ENCODE measurements at places on chromosomes 11 and 22.
A peak's percentile ranks its signal among the peaks of the same experiment; 100 is the strongest.

GRCh38 chr11:65576232-65576866, 496 bp downstream of the EHBP1L1 start:
- DNase-seq, result peak; percentile 27

DNA sequence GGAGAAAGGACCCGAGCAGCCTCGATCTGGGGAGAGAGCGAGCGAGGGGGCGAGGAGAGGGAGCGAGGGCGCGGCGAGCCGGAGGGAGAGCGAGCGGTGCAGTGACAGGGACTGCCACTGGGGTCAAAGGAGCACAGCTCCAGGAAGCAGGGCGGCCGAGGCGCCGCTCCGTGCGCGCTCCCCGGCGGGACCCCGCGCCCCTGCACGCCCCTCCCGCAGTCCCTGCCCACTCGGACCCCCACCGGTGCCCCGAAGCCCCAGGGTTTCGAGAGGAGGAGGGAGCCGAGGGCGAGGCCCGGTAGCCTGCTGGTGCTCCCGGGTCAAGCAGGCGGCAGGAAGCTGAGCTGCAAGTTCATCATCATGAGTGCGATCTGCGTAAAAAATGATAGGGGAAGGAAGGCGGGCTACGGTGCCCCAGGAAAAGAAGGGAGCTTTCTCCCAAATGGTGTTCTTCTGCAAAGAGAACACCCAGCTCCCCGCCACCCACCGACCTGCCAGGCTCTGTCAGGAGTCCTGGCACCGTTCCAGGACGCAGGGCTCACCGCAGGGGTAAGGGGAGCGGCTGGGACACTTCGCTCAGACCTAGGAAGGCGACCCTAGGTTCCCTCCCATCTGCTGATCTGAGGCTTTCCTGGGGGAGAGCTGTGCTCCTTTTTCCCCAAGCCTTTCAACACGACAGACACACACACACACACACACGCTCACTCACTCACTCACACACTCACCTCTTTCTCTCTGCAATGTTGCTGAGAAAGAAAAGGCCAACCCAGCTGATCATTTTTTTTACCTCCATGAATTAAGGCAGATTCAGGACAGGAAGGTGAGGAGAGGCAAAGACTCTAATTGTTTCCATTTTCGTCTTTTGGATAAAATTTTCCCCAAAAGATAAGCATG, at the start of gene MPPED2:
MPPED2 (minus strand) TSS at position 103 of the 894 bp plus-strand sequence. CDS start 5,980 bp downstream, outside the sequence.
- DNase-seq, result peak; percentile 30

DNA sequence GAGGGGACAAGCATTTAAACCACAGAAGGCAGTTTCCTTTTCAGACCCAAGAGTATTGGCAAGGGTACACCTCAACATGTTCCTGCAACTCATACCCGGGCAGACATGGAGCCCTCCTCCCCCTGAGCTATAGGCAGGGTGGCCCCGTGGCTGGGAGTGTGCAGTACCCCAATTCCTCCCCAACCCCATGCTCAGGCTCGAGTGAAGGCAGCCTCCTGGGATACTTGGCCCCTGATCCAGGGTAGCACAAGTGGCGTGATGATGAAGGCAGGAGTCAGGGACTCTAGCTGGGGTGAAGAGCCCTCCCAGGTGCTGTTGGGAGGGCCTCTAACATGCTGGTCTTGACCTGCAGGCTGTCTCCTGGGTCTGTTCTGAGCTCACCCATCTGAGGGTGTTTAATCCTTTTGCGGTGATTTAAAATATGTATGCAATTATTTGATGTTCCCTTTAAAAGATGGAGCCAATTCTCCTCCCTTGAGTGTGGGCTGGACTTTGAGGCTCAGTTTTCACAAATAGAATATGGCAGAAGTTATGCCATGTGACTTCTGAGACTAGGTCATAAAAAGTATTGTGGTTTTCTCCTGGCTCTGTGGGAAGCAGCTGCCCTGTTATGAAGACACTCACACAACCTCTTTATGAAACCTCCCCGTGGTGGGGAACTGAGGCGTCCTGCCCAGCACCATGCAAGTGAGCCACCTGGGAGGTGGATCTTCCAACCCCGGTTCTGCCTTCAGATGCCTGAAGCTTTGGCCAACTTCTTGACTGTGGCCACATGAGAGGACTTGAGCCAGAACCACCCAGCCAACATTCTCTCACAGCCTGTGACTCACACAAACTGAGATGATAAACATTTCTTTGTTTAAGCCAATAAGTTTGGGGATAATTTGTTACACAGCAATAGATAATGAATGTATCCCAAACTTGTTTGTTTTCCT, 54.7 kb upstream of the NECTIN1 start:
- DNase-seq, result no peak

DNA sequence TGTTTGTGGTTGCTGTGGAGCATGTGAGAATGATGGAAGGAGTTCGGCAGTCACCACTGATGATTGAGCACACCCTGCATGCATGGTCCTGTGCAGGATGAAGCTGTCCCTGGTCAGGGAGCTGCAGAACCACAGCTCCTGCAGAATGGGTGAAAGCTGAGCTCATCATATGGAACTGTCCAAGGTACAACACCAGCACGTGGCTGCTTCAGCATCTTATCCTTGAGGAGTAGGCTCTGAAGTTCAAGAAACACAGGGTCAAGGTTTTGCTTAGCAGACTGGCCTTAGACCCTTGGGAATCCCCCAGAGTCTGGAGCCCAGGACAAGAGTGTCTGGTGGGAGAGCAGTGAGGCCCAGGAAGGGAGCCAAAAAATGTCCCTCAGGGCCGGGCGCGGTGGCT, 182.4 kb upstream of the LARGE1 start:
- no peak for DNase-seq

GRCh38 chr11:112401036-112401769, 140.5 kb upstream of the PLET1 start:
- no peak for DNase-seq

- DNase-seq, result no peak
Measured at GRCh38 chr11:87572881-87573280, 535.1 kb downstream of the TMEM135 start.

- DNase-seq, result no peak
Measured at GRCh38 chr11:22192642-22193347, at the start of gene ANO5. Gene ANO5 (plus strand): TSS chr11:22193085. CDS start chr11:22193493, 408 bp downstream.

DNA sequence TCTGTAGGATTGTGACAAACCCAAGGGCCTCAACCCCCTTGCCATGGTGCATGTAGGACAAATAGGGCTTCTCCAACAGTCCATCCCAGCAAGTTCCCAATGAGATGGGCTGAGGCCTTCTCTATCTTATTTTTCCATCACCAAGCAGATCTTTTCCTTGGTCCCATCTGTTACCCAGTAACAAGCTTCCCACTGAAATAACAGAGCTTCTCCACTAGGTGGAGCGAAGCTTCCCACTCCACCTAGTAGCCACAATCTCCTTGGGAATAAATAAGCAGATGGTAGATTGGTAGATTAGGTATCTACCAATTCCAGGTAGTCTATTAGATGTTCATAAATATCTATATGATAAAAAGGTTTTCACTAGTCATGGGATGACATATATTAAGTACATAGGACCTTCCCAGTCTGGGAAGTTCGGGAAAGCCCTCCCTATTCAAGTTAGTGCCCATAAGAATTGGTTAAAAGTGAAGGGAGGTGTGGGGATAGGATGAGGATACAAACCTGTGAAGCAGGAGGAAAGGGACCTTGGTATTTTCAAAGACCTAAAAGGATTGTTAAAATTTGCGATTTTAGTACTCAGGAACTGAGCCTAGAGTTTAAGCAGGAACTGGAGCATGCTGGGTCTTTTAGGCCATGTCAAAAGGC, 5.9 kb upstream of the OR52L1 start:
- peak; percentile 3 for DNase-seq

DNA sequence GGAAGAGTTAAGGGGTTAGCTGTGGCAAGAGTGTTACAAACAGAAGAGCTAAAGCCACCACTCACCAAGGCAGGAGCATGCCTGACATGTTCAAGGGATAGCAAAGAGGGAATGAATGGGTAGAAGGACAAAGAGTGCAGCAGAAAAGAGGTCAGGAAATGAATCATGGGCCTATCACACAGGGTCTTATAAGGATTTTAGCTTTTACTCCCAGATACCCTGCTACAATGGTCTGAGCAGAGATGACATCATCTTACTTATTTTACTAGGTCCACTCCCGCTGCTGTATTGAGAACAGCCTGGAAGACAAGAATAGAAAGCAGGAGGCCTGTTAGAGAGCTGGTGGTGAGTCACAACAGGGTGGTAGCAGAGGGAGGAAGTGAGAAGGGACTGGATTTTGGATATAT, 9.8 kb downstream of the TRAF6 start:
- DNase-seq, result peak; percentile 21

DNA sequence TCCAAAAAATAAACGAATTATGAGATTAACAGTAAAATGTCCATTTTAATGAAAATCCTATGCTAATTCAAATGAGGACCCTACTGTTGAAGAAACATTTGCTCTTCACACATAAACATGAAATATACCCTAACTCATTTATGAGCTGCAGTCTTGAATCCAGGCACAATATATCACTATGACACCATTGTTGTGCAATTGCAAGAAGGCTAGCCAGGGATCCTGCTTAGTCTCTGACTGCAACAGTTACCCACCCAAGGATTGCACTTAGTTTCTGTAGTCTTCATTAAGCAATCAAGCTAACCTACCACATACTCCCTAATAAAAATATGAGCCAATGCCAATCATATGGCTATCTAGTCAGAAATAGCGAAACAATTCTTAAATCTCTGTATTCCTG, 981.0 kb upstream of the FAT3 start:
- DNase-seq, result no peak

DNA sequence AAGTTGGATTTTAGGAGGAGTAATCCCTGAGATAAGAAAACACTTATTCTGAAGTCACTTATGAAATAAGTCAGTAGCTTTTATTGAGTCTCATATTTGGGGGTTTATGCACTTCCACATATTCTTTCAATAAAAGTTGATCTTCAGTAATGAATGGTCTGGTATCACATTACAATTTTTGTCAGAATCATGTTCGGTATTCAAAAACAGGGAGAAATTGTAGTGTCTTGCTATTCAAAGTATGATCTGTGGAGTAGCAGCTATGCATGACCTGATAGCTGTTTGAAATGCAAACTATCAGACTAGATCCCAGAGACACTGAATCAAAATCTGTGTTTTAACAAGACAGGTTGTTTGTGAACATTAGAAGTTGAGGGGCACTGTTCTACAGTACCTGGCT, 857.6 kb downstream of the METTL15 start:
- no peak for DNase-seq

GRCh38 chr11:5204787-5205186, 4.3 kb upstream of the OR51V1 start:
- DNase-seq, result peak; percentile 17

DNA sequence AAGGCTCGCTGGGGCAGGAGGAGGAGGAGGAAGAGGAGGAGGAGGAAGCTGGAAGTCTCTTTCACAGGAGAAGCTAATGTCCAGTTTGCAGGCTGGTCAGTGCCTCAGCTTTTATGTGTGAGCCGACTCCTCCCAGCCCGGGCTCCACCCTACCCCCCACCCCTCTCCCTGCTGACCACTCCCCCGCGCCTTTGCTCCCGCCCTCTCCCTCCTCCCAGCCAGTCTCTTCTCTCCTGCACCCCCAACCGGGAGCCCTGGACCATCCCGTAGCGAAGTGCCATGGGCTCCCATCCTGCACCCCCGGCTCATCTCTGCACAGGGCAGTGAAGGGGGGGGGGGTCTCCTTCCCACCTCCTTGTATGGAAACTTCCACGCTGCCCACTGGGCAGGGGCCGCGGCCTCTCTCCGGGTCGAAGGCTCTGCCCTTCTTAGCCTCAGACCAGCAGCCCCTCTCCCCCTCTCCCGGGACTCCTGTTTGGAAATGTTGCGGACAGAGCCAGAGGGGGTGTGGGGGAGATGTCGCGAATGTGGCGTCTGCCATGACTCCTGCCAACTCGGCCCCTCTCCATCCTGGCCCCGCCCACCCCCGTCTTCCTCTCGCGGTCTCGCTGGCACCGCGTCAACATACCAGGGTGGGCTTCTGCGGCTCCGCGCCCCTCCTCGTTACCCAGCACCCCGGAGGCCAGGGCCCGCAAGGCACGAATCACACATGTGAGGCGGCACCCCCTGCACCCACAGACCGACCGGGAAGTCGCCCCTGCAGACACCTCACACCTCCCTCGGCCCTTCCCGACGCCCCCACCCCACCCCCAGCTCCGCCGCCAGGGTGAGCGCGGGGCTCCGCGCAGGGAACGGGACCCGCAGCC, 1.8 kb downstream of the IGF2 start:
- no peak for DNase-seq

GRCh38 chr11:115695677-115696364, 191.6 kb upstream of the CADM1 start:
- DNase-seq, result no peak

DNA sequence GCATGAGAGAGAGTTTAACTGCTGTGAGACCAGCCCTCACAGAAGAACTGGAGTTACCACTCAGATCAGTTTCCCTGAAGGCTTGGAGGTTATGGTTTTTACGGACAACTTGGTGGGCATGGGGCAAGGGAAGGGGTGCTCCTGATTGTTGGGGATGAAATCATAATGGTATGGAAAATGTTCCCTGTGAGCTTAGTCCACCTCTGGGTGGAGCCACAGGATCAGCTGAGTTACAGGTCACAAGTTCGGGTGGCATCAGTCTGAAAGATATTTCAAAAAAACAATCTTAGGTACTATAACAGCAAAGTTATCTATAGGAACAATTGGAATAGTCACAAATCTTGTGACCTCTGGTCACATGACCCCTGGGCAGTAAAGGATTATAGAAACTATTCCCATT, 162.9 kb downstream of the DLG2 start:
- DNase-seq, result no peak

DNA sequence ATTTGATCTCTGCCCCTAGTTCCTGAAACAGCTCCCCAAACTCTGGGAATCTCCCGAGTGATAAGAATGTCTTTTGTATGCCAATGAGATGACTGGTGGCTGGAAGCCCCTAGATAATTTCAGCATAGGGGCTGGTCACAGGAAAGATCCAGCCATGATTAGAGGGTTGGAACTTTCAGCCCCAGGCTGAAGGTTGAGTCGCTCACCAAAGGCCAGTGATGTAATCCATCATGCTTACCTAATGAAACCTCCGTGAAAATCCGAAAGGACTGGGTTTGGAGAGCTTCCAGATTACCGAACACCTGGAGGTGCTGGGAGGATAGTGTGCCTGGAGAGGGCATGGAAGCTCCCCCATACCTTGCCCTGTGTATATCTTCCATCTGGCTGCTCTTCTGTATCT, 26.0 kb downstream of the LRRC32 start:
- DNase-seq, result no peak

- DNase-seq, result no peak
Measured at GRCh38 chr11:11482730-11483129, 129.7 kb upstream of the CSNK2A3 start.

GRCh38 chr11:85123752-85124231, 503.4 kb downstream of the DLG2 start:
- DNase-seq, result no peak

GRCh38 chr11:84687433-84687832, 939.7 kb downstream of the DLG2 start:
- DNase-seq, result no peak

DNA sequence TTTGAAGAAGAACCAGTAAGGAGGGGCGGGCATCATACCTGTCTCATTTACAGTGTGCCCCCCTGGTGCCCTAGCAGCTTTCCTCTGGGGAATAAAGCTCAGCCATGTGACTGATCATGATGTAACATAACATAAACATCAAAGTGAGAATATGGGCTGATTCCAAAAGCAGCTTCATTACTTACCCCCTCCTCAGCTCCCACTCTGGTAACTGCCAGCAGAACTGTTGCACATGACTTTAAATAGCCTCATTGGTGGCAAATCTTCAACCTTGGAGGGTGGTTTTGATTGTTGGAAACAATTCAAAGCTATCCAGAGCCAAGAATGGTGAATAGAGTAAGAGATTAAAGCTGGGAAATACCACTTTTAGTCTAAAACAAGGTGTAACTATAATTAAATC, 384.6 kb downstream of the BUD13 start:
- DNase-seq, result no peak
